NCI-H187 treated with DMSO at 0.1 percent for 48 hours (cell line): ENCODE measurements at places on chromosomes 2 and 18.

GRCh38 chr2:197846777-197847176, 42.4 kb downstream of the PLCL1 start:
- no peak for DNase-seq

GRCh38 chr2:215764441-215765048, 248.8 kb downstream of the MREG start:
- no peak for DNase-seq

GRCh38 chr18:52897611-52898484, 557.9 kb downstream of the DCC start:
- no peak for DNase-seq

DNA sequence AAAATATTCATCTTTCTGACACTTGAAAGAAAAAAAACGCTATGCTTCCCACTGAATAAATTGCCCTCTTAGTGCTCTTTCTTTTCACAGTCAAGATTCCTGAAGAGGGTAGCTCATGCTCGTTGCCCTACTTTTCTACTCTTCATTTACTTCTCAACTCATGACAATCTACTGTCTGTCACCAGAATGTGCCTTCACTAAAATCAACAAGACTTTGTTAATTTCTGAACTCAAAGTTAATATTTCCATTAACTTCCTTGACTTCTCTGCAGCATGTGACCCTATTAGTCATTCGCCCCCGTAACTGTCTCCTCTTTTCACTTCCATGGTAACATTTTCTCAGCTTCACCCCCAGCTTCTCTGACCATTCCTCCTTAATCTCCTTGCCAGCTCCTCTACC, 98.9 kb upstream of the MAPRE2 start:
- no peak for DNase-seq

DNA sequence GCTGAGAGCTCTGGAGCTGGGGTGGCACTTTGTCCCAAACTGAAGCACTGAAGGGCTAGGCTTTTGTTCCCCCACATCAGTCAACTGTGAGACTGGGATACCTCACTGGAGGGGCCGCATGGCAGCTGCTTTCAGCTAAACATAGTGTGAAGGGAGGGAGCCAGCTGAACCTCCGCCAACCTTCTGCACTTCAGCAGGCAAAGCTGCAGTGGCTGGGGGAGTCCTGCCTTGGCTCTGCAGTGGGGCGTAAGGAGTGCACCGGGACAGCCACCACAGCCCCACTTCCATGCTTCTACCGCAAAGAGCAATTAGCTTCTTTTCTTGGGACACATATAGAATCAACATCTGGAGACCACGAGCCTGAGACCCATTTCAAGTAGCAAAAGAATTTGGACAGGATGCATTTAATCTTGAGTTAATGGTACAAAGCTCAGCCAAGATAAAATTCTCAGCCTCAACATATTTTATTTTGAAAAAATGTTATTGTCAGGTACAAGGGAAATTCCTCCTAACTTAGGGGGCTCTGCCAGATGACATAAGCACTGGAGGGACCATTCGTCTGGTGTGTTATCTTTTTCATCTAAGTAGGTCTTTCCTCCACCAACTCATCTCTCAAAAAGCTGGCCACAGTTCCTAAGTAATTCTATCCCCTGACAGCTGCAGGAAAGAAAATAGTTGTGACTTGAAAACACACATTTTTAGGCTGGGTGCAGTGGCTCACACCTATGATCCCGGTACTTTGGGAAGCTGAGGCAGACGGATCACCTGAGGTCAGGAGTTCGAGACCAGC, 25.6 kb upstream of the MYCN start:
- DNase-seq = no peak

- no peak for DNase-seq
Measured at GRCh38 chr18:48032876-48033789, 102.7 kb upstream of the SMAD2 start.

GRCh38 chr18:72948439-72948838, 80.7 kb upstream of the NETO1 start:
- DNase-seq = no peak

DNA sequence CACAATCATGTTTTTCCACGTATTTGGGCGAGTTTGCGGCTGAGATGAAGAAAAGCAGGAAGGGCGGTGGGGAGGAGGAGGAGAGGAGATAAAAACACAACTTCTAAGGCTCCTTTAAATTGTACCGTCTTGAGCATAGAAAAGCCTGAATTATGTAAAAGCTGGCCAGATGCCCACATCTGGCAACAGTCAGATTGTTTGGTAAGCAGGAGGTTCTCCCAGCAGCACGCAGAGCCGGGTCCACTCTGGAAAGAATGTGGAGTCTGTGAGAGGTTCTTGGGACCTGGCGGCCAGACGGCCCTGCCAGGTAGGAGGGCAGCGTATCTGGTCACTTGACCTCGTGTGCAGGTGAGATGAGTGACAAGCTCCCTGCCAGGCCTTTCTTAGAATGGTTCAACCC, 215.3 kb upstream of the APCDD1 start:
- no peak for DNase-seq

DNA sequence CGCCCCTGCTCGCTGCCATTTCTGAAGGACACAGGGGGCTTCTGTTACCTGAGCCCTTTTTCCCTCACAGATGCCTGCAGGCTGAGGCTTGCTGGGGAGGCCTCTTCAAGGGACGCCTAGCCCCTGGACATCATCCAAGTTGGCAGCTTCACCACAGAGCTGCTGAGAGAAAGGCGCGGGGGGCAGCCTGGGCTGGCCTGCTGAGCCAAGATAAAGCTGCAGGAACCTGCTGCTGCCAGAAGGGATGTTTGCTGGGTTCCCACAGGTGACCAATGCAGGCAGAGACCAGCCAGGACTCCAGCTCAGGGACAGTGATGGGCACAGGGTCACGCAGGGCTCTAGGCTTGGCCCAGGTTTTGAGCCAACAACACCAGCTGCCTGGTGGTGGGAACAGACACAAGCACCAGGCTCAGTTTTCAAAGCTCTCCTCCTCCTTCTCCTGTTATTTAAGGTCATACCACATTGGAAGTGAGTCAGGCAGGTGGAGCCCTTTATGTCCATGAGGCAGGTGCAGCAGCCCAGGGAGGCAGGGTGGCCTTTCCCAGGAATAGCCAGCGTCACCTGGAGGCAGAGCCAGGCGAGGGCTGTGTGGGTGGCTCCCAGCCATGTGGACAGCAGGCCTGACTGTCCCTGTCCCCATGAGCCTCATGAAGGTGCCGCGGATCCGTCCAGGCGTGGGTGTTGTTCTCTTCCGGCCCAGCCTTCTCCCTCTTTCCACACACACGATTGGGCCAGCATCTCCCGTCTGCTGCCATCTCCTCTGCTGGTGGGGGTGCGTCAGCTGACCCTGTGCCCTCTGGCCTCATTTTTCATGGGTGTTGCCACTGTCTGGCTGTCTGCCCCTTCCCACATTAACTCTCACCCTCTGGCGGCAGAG, 515.5 kb upstream of the MYT1L start:
- peak; percentile 87 for DNase-seq

DNA sequence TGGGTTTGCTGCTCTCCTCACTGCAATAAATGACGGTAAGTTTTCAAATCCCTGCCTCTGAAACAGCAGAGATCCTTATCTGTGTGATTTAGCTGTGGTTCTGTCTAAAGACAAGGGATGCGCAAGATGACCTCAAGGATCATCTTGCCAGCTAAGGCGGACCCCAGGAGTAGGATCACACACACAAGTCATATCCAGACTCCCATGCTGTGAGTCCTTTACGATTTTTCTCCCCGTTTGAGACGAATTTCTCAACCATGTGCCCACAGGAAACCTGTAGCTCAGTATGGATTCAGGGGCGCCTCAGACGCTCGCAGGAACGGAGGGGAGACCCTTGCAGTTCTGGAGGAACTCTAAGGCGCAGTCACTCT, 11.1 kb upstream of the DCTN1 start:
- DNase-seq = no peak

DNA sequence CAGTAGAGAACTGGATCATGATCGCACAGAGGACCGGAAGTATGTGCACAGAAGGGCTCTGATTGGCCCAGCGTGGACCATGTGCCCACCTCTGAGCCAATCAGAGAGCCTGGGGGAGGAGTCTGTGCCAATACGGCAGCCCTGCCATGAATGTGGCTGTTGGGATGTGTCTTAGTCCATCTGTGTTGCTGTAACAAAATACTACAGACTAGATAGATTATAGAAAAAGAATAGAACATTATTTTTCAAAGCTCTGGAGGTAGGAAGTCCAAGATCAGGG, 132.0 kb downstream of the NDUFA10 start:
- DNase-seq = no peak

DNA sequence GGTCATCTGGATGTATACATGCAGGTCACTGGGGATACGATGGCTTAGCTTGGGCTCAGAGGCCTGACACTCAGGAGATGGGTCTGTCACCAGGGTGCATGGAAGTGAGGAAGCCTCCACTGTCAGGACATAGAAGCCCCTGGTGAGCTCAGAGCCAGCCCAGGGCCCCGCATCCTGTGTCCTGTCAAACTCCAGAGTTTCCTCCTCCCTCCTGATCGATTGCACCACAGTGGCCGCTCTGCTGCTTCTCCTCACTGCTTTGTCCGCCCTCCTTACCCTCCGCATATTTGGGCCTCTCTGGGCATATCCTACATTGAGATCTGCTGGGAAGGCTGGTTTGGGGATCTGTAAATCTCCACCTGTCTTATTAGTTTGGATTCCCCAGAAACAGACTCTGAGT, 37.5 kb upstream of the ATG16L1 start:
- no peak for DNase-seq

DNA sequence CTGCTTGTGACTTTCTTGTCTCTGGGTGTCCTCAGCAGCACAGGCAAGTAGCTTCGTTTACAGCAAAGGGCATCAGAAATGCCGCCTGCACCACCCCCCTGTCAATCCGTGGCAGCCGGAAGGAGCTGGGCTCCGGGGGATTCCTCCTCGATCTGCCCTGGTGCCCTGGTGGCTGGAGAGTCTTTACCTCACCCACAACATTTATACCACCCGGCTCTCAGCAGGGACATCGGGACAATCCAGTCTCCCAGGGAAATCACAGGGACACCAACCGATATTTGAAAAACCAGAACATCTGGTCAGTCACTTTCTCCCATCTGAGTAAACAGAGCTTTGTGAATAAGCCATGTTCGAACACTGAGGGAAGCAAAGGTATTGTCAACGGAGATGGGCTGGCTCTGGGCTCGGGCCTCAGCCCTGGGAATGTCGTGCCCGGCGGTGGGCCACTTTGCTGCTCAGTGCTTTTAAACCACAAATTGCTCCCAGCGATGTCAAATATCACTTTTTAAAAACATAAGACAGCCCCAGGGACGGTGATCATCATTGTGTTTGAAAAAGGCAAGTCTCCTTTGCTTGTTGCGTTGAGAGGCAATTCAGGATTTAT, 210.0 kb upstream of the SALL3 start:
- no peak for DNase-seq

- DNase-seq = no peak
Measured at GRCh38 chr2:22449696-22450095, 935.3 kb upstream of the KLHL29 start.

GRCh38 chr2:102895376-102895775, 133.5 kb downstream of the TMEM182 start:
- DNase-seq = no peak

GRCh38 chr2:105034170-105034569, 3.7 kb upstream of the MRPS9 start:
- no peak for DNase-seq

DNA sequence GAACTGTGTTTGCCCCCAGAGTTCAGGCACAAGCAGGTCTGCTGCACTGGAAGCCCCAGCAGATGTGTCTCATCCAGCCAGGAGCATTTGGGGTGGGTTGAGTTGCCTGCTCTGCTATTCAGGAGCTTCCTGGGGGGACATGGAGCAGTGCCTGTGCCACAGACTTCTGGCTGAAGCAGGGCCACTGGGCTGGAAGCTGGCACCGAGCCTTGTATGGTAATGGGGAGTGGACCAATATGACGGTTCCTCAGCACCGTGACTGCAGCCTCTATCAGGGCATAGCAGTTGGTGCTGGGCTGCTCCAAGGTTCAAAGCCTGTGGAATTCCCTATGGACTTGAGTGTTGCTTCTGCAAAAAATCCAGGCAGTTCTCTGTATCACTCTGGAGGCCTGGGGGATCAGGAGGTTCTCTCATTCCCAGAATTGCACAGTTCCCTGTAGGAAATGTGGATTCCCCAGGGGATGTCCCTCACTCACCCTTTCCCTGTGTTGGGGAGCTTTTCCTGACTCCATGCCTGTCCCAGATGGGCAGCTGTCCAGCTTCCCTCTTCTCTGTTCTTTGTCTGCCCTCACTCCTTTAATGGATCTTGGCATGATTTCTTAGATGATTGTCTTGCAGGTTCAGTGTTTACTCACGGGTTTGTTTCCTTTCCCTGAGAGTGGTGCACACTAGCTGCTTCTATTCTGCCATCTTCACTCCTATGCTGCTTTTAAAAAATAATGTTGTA, 37.2 kb upstream of the THSD7B start:
- DNase-seq = no peak

- DNase-seq = no peak
Measured at GRCh38 chr2:38528008-38528442, 74.7 kb downstream of the HNRNPLL start.

DNA sequence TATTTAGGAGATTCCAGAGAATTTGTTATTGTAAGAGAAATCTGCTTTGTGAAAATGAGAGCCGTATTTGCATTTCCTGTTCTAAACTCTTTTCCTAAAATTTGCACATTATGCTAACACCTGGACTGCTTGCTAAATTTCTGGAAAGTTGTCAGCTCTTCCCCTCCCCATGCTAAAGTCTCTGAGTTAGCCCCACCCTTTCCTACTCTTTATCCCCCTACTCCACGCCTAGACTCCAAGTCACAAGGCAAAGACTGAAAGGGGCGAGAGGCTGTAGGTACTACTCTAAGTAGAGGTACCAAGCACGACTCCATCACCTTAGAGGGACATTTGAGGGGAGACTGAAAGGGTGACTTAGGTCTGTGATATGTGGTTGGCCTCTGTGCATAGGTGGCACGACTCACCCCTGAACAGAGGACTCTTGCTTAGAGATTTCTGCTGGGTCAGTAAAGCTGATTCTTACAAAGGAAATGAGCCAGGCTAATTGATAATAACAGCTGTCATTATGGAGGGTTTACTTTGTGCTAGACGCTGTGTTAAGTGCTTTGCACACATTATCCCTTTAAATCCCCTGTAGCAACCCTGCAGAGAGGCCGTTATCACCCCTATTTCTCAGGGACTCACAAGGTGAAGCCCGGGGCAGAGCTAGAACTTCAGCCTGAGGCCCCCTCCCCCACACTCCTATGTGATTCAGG, 373.5 kb downstream of the EN1 start:
- DNase-seq = no peak

GRCh38 chr2:64760128-64760527, 106.4 kb upstream of the SERTAD2 start:
- DNase-seq = no peak

GRCh38 chr2:196515051-196515450, 124.5 kb upstream of the CCDC150 start:
- no peak for DNase-seq

DNA sequence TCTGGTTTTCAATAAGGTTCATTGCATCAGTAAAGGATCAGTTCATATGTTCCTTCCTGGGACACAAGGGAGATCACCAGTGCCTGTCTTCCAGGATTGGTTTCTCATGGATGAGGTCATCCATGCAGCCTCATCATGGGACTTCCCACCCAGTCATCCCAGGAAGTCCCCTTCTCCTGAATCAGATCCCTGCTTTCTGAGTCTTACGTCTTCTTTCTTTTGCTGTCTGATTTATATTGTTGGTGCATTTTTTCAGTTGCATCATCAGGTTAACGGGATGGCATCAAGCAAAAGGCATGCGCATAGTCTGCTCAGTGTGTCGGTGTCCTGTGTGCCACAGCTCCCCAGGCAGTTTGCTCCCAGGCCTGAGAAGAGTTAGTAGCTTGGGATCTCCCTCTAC, 105.9 kb downstream of the SOX11 start:
- DNase-seq = no peak
